ENCODE measurements at places on chromosomes 12 and 14.

GRCh38 chr12:49917788-49918173 lies 14.1 kb upstream of the FAIM2 start:
- DNase-seq, result no peak

DNA sequence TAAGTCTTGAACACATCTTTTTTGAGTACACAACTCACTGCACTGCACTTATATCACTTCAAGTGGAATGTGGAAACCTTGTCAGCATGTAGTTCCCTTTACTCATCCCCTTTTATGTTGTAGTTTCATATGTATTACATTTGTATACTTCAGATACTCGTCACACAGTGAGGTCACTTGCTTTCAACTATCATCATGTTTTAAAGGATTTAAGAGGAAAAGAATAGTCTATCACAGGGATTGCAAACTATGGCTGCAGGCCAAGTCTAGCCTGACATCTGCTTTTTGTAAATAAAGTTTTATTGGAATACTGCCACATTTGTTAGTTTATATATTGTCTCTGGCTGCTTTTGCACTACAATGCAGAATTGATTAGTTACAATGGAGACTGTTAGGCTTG lies 24.3 kb downstream of the CNOT2 start:
- no peak for DNase-seq

DNA sequence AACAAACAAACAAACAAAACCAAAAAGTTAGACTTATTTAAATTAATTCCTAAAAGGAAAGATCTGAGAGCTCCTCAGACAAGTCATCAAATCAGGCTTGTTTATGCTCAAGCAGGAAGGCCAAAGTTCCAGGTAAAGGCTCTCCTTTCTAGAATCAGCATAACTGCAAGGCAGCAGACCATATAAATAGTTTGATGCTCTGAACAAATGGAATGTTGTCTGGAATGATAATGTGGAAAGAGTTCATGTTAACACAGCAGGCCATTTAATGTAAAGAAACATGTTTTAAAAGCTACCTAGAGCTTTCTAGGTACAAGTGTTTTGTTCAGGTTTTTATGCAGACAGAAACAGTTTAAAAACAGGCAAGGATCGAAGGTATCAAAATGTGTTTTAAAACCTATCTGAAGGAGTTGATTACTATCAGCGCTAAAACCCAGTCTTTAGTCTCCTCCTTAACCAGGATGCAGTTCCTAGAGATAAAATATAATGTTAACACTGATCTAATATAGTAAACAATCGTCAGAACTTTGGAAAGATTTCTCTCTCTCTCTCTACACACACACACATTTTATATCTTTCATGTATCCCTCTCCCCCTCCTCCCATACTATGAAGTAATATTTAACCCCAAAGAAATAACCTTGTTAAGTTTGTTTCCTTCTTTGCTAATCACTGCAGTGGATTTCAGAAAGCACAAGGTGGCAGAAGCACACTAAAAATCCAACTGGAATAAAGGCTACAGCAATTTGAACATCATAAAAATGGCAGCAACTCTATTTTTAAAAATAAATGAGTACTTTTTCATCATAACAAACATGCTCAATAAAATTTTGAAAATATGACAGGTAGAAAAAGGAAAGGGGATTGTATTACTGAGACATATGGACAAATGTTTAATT lies 135.5 kb downstream of the PAWR start:
- no peak for DNase-seq

DNA sequence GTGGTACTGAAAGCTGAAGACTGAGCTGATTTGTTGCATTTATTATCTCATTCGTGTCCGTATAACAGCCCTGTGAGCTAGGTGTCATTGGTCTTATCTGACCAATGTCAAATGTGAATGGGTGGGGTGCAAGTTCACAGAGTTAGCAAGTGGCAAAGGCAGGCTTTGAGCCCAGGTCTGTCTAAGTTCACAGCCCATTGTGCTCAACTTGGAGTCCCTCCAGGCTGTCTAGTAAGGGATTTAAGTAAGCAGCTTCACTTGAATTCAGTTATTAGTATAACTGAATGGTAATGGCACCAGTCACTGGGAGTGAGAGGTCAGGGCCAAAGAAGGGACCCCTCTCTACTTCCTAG lies 8.5 kb downstream of the C1S start:
- no peak for DNase-seq

DNA sequence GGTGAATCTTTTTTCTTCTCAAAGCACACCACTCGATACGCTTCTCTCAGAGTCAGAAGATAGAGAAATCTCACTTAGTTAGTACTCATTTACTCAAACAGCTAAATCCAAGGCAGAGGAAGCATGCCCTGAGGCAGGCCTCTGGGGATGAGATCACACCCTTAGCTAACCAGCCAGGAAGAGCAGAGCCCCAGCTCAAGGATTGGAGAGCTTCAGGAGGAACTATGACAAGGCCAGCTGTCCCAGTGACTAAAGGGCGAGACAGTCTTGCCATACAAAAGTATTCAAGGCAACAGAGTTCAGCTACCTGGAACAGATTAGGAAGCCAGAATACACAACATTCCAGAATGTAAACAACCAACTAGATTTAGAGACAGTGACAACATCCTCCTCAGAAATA lies 197.7 kb upstream of the CCDC196 start:
- no peak for DNase-seq

- DNase-seq, result no peak
Measured at GRCh38 chr12:128823216-128823915, 392 bp downstream of the SLC15A4 start.

DNA sequence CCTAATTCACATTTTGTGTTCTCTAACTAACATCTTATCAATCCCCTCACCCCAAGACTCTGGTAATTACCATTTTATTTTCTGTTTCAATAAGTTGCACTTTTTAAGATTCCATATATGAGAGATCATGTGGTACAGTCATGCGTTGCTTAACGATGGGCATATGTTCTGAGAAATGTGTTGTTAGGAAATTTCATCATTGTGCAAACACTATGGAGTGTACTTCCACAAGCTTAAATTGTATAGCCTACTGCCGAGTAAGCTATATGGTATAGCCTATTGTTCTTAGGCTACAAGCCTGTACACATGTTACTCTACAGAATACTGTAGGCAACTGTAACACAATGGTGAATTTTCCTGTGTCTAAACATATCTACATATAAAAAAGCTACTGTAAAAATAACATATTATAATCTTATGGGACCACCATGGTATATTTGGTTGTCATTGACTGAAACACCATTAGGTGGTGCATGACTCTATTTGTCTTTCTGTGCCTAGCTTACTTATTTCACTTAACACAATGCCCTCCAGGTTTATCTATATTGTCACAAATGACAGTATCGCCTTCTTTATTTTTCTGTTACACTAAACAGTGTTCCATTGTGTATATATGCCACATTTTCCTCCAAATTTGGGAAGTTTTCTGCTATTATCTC lies 473.4 kb upstream of the LMO3 start:
- DNase-seq, result no peak

- no peak for DNase-seq
Measured at GRCh38 chr14:100297320-100298300, 8.6 kb downstream of the SLC25A29 start.

GRCh38 chr14:99213101-99213500 lies 58.9 kb downstream of the BCL11B start:
- DNase-seq, result no peak

GRCh38 chr12:108559748-108560147 lies 1.2 kb downstream of the SART3 start:
- DNase-seq, result no peak

DNA sequence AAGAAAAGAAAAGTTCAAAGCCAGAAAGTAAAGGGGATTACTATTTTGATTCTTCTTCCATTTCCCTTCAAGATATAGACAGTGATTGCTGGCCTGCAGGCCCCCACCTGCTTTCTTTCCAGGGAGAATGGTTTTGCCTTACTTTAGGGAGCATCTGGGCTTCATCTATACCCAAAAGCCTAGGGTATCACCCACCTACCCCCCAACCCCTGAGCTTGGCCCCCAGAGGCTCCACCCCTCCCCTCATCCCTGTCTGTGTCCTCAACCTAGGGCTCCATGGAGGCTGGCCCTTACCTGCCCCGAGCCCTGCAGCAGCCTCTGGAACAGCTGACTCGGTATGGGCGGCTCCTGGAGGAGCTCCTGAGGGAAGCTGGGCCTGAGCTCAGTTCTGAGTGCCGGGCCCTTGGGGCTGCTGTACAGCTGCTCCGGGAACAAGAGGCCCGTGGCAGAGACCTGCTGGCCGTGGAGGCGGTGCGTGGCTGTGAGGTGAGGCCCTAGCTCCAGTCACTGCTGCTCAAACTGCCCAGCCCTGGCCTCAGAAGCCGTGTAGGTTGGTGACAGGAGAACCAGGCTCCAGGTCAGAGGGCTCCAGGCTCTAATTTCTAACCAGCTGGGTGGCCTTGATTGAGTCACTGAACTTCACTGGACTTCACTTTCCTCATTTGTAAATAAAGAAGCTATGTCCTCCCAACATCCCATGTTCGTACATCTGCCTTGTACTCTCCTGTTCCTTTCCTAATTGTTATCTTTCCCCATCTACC lies 13.6 kb downstream of the ARHGEF40 start:
- DNase-seq, result no peak

DNA sequence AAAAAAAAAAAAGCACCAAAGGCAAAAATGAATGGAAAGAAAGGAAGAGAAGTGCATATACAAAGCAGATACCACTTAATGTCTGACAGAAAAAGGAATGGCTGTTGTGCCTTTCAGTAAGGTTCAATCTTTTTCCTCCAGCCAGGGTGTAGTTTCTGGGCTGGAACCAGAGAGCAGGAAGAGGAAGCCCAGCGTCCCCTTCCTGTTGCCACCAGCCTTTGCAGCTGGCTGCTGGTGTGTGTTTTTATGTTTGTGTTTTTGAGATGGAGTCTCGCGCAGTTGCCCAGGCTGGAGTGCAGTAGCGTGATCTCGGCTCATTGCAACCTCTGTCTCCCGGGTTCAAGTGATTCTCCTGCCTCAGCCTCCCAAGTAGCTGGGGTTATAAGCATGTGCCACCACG lies 64.6 kb upstream of the LTA4H start:
- DNase-seq, result no peak

GRCh38 chr14:40213701-40214100 lies 781.5 kb upstream of the FBXO33 start:
- no peak for DNase-seq

DNA sequence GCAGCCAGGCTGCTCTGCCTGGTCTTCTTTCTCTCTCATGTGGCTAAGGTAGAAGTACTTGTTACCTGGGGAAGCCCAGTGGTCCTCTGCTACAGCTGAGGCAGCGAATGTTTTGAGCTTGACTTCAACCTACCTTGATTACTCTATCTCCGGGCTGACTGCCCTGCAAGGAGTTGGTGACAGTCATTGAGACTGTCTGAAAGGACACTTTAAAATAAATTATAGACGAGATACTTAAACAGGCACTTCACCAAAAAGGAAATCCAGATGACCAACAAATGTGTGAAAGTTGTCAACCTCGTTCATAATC lies 474 bp upstream of the CIT start:
- no peak for DNase-seq

- DNase-seq, result no peak
Measured at GRCh38 chr14:71995741-71996140, 63.5 kb downstream of the RGS6 start.

DNA sequence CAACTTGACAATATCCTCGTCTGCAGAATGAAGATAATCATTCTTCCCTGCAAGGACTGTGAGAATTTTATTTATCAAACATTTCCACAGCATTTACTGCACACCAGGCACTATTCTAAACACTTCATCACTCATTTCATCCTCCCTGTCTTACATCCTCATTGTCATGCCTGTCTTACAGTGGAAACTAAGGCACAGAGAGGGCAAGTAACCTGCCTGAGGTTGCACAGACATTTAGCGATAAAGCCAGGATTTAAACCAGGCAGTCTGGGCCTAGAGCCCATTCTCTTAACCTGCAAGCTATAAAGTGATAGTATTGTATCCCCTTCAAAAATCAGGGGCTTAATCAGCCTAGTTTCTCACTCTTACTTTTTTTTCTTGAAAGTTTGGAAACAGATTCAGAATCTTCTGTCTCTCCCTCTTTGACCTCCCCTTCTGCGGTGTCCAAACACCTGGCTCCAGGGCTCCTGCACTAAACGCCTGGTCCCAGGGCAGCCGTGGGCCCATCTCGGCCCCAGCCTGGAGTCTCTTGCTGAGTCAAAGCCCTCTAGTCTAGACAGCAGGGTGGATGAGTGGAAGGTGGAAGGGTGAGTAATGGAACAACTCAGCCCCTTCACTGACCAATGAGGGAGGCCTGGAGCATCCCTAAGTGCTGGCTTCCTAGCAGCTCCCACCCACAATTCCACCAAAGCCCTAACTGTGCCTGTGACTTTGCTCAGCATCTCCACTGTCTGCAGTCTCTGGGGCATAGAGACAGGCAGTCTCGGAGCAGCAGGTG lies 12.5 kb downstream of the ISM2 start:
- DNase-seq, result no peak

GRCh38 chr12:113926788-113927187 lies 39.3 kb downstream of the RBM19 start:
- DNase-seq, result no peak

GRCh38 chr14:71698027-71698426 lies 234.2 kb upstream of the RGS6 start:
- DNase-seq, result no peak

DNA sequence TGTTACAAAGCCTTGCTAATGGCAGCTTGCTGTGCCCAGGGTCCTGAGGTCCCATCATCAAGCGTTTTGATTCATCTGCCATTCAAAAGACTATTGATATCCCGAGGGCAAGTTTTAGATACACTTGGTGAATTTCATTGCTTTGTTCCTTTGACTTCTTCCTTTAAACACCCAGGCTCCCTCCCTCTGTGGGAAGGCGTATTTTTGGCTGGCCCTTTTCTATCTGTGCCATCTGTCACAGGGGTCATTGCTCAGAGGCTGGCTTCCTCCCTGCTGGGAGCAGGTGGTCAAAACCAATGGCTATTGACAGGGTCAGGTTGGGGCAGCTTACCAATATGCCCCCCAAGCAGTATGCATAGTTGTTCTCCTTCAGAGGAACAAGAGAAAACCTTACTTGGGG lies 40.0 kb downstream of the SCN8A start:
- peak; percentile 21 for DNase-seq

Data from NCI-H524 treated with DMSO at 0.1 percent for 48 hours (cell line).